Endothelial cell of umbilical vein (primary cell): ENCODE measurements at places on chromosomes 2 and 18. TPM values are rescaled to one million over a fixed set of nuclear protein-coding genes. Genes with fewer than 3 reads are reported as not detected.
A peak's percentile ranks its signal among the peaks of the same experiment; 100 is the strongest.

DNA sequence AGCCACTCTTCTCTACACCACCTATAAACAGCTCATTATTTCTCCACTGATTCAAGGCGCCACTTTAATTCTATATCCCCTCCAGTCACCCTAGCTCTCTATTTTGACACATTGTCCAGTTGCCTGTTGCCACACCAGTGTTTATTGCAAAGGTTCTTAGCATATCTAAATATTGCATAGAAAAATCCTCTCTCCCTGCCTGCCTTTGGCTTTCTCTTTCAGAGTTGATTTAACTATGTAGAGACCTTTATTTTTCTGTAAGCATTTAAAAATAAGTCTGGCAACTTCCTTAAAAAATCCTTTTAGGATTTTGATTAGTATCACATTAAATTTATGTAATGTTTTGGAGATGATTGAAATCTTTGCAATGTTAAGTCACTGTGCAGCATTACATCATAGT, 47.9 kb upstream of the B3GNT7 start:
- DNase-seq, result no peak

DNA sequence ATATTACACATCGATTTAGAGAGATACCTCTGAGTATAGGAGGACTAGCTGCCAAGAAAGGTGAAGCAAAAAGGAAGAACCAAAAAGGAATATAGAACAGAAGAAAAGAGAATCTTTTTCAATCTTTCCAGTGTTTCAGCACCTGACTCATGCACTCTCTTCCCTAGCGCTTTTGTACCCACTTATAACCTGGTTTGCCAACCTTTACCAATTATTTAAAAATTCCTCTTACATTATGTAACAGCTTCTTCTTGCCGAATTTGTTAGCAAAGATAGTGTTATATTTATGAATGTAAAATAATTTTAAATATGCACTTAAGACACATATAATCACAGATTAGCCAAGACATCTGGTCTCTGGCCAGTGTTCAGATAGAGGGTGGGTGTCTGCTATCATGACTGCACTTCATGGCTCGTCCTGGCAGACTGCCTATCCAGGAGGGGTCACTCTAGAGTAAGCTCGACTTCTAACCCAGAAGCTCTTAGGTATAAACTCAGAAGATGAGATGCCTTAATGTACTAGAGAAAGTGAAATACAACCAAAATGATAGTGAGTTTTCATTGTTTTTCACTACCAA, 122.9 kb downstream of the ATAD2B start:
- DNase-seq, result peak; percentile 19

- no peak for DNase-seq
These were observed 42.2 kb downstream of the METTL4 start for GRCh38 chr18:2529154-2529553.

DNA sequence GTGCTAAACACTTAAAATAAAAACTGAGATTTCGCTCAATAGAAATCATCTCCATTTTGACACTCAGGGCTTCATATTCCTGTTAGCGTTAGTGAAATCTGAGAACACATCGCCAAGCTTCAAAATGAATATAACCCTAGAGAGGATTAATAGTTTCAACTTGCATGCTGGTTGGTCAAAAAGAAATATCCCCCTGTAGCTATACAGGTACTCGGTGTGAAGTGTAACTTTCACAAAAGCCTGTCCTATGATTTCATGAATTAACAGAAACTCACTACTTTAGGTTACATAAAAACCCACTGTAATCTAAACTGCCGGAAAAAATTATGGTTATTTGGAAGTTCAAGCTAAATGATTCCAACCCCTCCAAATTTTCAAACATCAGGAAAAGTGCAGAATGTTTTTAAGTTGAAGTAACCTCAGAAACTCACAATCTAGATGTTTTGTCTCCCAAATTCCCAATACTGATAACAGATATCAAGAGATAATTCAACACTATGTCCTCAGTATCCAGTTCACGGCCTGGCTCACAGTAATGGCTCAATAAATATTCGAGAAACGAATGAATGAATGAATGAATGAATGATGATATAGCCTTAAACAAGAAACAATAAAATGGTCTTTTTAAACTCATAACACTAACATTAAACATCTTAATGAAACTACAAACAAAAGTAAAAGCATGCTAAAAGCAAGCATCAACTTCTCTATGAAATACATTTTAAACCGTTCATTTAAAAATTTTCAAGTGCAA, 2.5 kb downstream of the TLK1 start:
- DNase-seq, result no peak

The HOXD10 gene
- not detected in 2 replicates for total RNA-seq

The ANKRD30BL gene
- total RNA-seq, result not detected in 2 replicates
